ENCODE measurements at places on chromosomes 2 and 18.

GRCh38 chr18:21809725-21810124, 69.1 kb downstream of the MIB1 start:
- no peak for DNase-seq

DNA sequence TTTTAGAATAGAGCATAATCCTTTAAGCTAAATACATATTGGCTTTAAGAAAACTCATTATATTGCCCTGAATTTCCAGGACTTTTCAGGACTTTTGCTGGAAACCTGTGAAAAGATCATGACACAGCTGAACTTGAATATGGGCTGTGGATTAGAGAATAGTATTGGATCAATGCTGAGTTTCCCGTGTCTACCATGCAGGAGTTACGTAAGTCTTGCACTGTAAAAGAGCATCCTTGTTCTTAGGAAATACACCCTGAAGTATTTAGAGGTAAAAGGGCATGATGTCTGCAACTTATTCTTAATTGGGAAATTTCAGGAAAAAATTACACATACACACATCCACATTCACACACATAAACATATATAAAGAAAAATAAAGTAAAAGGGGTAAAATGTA, 82.1 kb downstream of the ZFP36L2 start:
- DNase-seq, result no peak

GRCh38 chr18:77138270-77138669, 5.7 kb upstream of the MBP start:
- DNase-seq, result no peak

DNA sequence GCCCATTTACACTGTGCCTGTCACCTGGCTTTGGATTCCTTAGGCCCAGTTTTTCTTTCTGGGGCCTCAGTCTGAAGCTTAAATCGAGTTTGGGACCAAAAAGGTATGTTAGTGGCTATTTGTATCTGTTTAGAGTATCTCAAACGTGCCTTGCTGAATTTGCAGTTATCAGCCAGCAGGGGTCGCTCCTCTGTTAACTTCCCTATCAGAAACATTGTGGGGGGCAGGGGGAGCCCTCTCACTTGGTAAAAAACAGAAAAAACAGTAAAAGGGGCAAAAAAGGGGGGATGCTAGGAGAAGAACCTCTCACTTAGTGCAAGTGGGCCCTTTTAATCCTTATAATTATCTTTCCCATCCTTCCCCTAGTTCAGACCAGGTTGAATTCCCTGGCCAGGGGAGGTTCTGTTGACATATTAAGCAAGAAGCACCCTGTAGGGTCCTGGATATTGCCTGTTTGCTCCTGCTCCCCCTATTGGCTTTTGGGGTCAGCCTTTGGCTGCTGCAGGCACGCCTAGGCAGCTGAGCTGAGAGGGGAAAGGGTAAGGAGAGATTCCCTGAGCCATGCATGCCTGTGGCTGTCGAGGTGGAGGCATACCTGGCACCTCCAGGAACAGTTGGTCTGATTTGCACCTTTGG, 8.8 kb upstream of the IFIH1 start:
- DNase-seq, result no peak

All from occipital lobe (tissue), 3 donors.